DND-41 (cell line): ENCODE measurements at places on chromosomes 3 and 15.

- H3K4me1 ChIP-seq: no peaks in the 10 kb centered on the region
- H3K36me3 ChIP-seq: peaks cover 18% of the 10 kb centered on the region; the same call in 1 of the 2 replicates
- no peak overlapping the region for H3K27ac ChIP-seq
- H3K27me3 ChIP-seq: no peaks in the 10 kb centered on the region
- H3K4me3 ChIP-seq: no peak overlapping the region
- DNase-seq: no peak
Observed at GRCh38 chr15:51768018-51768417, 16.6 kb downstream of the TMOD2 start.

- no peaks in the 10 kb centered on the region for H3K4me1 ChIP-seq
- H3K27me3 ChIP-seq: no peaks in the 10 kb centered on the region
- H3K4me3 ChIP-seq: no peak overlapping the region
- no peak overlapping the region for H3K27ac ChIP-seq
- no peak for DNase-seq
Observed at GRCh38 chr3:168047190-168047795, 48.4 kb downstream of the GOLIM4 start.

DNA sequence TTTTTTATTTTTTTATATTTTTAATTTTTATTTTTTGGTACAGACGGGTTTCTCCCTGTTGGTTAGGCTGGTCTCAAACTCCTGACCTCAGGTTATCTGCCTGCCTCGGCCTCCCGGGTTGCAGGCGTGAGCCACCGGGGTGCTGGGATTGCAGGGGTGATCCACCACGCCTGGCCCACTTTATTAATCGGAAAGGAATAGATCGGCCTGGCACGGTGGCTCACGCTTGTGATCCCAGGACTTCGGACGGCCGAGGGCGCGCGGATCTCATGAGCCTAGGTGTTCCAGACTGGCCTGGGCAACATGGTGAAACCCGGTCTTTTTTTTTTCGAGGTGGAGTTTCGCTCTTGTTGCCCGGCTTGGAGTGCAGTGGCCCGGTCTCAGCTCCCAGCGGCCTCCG is 26.5 kb upstream of the TUBGCP5 start:
- no peaks in the 10 kb centered on the region for H3K36me3 ChIP-seq
- H3K27ac ChIP-seq: no peak overlapping the region
- H3K4me1 ChIP-seq: no peaks in the 10 kb centered on the region
- no peaks in the 10 kb centered on the region for H3K27me3 ChIP-seq
- no peak for DNase-seq

- H3K27me3 ChIP-seq: no peaks in the 10 kb centered on the region
- H3K4me1 ChIP-seq: no peaks in the 10 kb centered on the region
- DNase-seq: no peak
- no peaks in the 10 kb centered on the region for H3K36me3 ChIP-seq
Observed at GRCh38 chr3:32862936-32863487, 45.2 kb downstream of the TRIM71 start.

GRCh38 chr3:177210744-177211502 is 13.6 kb upstream of the TBL1XR1 start:
- H3K4me1 ChIP-seq: no peaks in the 10 kb centered on the region
- no peaks in the 10 kb centered on the region for H3K36me3 ChIP-seq
- H3K4me3 ChIP-seq: no peak overlapping the region
- H3K27me3 ChIP-seq: no peaks in the 10 kb centered on the region

GRCh38 chr15:77624868-77625267 is 7.8 kb downstream of the LINGO1 start:
- H3K27me3 ChIP-seq: no peaks in the 10 kb centered on the region
- no peaks in the 10 kb centered on the region for H3K36me3 ChIP-seq
- no peak for DNase-seq
- no peak overlapping the region for H3K27ac ChIP-seq
- H3K4me3 ChIP-seq: no peak overlapping the region
- H3K4me1 ChIP-seq: no peaks in the 10 kb centered on the region

GRCh38 chr3:29827756-29828155 is 546.9 kb downstream of the RBMS3 start:
- no peak overlapping the region for H3K27ac ChIP-seq
- H3K36me3 ChIP-seq: no peaks in the 10 kb centered on the region
- no peaks in the 10 kb centered on the region for H3K27me3 ChIP-seq
- no peaks in the 10 kb centered on the region for H3K4me1 ChIP-seq

DNA sequence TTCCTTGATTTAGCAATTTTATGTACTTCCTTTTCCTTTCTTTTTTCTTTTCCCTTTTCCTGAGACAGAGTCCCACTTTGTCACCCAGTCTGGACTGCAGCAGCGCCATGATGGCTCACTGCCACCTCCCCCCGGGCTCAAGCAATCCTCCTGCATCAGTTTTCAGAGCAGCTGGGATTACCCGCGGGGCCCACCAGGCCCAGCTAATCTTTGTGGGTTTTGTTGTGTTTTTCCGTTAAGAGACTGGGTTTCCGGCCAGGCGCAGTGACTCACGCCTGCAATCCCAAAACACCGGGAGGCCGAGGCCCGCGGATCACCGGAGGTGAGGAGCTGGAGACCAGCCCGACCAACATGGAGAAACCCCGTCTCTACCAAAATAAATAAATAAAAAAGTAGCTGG is 17.7 kb downstream of the GOLGA8S start:
- H3K4me1 ChIP-seq: no peaks in the 10 kb centered on the region
- DNase-seq: no peak
- H3K27ac ChIP-seq: no peak overlapping the region
- H3K36me3 ChIP-seq: no peaks in the 10 kb centered on the region
- no peak overlapping the region for H3K4me3 ChIP-seq
- no peaks in the 10 kb centered on the region for H3K27me3 ChIP-seq

DNA sequence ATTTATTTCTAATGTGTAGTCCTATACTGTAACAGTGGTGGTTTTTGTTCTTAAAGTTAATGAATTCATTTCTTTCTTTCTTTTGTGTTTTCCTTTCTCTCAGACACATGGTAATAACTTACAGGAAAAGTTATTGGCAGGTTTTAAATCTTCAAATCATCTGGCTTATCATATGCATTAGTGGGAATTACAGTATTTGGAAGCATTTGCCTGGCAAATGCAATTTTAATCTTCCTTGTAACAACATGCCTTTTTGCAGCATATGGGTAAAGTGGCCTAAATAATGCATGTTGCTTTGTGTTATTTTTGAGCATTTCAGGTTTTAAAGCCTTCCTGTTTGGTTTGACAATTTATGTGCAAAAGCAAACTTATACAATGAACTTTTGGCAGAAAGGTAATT is 66.8 kb downstream of the GALK2 start:
- no peaks in the 10 kb centered on the region for H3K27me3 ChIP-seq
- peaks cover 17% of the 10 kb centered on the region for H3K36me3 ChIP-seq
- H3K27ac ChIP-seq: no peak overlapping the region
- H3K4me1 ChIP-seq: peaks cover 10% of the 10 kb centered on the region; the same call in 1 of the 2 replicates
- no peak for DNase-seq
- H3K4me3 ChIP-seq: no peak overlapping the region

DNA sequence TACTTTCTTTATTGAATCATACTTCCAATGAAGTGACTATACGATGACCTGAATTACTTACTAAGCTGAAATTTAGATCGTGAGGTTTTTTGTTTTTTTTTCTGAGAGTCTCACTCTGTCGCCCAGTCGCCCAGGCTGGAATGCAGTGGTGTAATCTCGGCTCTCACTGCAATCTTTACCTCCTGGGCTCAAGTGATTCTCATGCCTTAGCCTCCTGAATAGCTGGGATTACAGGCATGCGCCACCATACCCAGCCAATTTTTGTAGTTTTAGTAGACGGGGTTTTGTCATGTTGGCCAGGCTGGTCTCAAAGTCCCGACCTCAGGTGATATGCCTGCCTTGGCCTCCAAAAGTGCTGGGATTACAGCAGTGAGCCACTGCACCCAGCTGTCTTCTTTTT is 28.7 kb downstream of the SPPL2A start:
- no peaks in the 10 kb centered on the region for H3K27me3 ChIP-seq
- H3K36me3 ChIP-seq: peaks cover 21% of the 10 kb centered on the region; the same call in 1 of the 2 replicates
- H3K27ac ChIP-seq: no peak overlapping the region

GRCh38 chr3:59446775-59447465 is 397.1 kb upstream of the CFAP20DC start:
- DNase-seq: no peak
- H3K27ac ChIP-seq: no peak overlapping the region
- peaks cover 40% of the 10 kb centered on the region for H3K4me1 ChIP-seq
- H3K4me3 ChIP-seq: no peak overlapping the region
- H3K36me3 ChIP-seq: no peaks in the 10 kb centered on the region

DNA sequence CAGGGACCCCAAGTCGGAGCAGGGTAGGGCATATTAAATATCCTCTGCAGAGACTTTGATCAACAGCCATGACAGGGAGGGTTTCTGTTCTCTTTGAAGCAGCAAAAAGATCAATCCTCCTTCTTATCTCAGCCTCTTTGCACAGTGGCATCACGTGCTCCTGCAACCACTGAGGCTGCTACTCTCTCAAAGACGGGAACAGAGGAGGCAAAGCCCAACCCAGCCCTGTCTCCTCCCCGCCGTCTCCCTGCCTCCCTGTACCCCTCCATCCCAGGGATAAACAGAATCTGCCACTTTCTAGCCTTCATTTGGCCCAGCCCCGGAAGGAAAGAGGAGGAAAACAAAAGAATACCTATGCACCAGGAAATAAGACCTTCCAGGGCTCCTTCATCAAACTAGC is 7.5 kb upstream of the TBC1D21 start:
- no peak for DNase-seq
- no peaks in the 10 kb centered on the region for H3K4me1 ChIP-seq
- H3K4me3 ChIP-seq: no peak overlapping the region
- no peak overlapping the region for H3K27ac ChIP-seq
- no peaks in the 10 kb centered on the region for H3K36me3 ChIP-seq
- peaks cover 12% of the 10 kb centered on the region for H3K27me3 ChIP-seq

DNA sequence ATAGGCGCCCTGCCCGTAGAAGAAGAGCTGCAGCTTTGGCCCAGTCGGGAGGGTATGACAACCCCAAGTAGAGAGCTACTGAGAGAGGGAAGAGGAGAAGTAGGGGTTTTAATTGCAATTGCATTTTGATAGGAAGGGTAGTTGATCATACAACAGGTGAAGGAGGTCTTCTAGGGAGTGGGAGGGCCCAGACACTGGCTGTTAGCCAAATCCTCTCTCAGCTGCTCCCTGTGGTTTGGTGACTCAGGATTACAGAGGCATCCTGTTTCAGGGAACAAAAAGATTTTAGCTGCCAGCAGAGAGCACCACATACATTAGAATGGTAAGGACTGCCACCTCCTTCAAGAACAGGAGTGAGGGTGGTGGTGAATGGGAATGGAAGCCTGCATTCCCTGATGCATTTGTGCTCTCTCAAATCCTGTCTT is 408.9 kb upstream of the THBS1 start:
- peaks cover 14% of the 10 kb centered on the region for H3K27me3 ChIP-seq
- H3K4me1 ChIP-seq: no peaks in the 10 kb centered on the region
- no peak overlapping the region for H3K4me3 ChIP-seq
- peak; percentile 44 for DNase-seq

GRCh38 chr15:89499156-89499555 is 2.8 kb upstream of the RHCG start:
- no peak overlapping the region for H3K27ac ChIP-seq
- no peak for DNase-seq
- no peak overlapping the region for H3K4me3 ChIP-seq
- H3K36me3 ChIP-seq: no peaks in the 10 kb centered on the region

DNA sequence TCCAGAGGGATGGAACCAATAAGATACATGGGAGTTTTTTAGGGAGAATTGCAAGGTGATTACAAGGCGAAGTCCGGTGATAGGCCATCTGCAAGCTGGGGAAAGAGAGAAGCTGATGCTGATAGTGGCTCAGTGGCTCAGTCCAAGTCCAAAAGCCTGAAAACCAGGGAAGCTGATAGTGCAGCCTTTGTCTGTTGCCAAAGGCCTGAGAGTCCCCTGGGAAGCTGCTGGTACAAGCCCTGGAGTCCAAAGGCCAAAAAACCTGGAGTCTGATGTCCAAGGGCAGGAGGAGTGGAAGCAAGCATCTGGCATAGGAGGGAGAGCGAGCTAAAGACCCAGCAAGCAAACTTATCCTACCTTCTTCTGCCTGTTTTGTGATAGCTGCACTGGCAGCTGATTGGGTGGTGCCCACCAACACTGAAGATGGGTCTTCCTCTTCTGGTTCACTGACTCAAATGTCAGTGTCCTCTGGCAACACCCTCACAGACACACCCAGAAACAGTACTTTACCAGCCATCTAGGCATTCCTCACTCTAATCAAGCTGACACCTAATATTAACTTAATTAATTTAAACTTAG is 16.7 kb downstream of the TFG start:
- H3K4me1 ChIP-seq: no peaks in the 10 kb centered on the region
- no peak overlapping the region for H3K27ac ChIP-seq
- no peak for DNase-seq
- H3K4me3 ChIP-seq: no peak overlapping the region
- no peaks in the 10 kb centered on the region for H3K27me3 ChIP-seq
- peaks cover 87% of the 10 kb centered on the region for H3K36me3 ChIP-seq

DNA sequence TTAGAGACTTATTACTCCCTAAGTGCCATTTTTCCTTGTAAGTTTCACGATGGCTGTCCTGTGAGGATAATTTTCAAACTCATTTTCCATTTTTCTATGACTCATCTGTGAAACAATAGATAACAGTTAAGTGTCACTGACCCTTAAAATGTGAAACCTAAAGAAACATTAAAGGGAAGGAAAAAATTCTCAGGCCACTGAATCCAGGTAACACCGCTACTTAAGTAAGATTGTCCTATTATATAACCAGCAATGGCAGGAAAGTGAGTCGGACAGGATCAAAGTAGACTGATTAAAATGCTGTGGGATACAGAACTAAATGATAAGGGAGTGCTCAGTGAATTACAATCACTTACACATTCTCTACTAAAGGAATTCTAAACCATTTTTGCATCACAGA is 12.4 kb downstream of the PLD1 start:
- DNase-seq: no peak
- no peaks in the 10 kb centered on the region for H3K4me1 ChIP-seq
- no peak overlapping the region for H3K4me3 ChIP-seq

- DNase-seq: no peak
- H3K27me3 ChIP-seq: no peaks in the 10 kb centered on the region
- H3K4me1 ChIP-seq: no peaks in the 10 kb centered on the region
- H3K27ac ChIP-seq: no peak overlapping the region
Observed at GRCh38 chr15:69305204-69305931, 6.7 kb downstream of the PAQR5 start.

DNA sequence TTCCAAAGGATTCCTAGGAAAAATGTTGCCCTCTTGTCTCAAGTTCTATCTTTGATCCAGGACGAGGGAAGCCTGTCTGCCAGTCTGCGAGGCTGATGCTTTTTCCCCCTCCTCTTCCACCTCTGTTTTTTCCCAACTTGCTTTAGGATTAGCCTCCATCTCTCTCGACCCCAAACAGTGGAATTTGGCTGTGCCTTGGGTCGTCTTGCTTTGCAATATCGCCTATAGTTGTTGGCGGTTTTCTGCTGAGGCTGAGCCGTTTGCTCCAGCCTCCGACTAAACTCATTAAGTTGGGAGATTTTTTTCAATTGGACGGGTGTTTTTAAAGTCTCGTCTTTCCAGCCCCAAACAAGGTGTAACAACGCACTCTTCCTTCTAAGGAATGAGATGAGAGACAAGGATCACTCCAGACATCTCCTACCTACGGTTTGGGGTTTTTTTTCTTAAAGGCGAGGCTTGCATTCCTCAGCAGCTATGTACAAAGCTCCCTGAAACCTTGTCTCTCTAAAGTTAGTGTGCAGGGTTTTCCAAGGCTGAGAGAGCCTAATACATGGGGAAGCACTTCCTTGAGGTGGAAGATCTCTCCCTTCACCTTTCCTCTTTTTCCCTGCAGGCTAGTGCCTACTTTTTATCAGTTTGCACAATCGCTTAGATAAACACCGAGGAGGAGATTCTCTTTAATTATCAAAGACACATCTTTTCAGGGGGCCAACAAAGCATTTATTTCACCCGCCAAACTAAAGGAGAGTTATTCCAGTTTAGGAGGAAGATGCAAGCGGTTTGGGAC is 4.8 kb upstream of the NR2F2 start:
- DNase-seq: no peak
- H3K27ac ChIP-seq: no peak overlapping the region
- H3K4me1 ChIP-seq: no peaks in the 10 kb centered on the region
